ENCODE measurements at places on chromosomes 6 and 20.
A peak's percentile ranks its signal among the peaks of the same experiment; 100 is the strongest.

DNA sequence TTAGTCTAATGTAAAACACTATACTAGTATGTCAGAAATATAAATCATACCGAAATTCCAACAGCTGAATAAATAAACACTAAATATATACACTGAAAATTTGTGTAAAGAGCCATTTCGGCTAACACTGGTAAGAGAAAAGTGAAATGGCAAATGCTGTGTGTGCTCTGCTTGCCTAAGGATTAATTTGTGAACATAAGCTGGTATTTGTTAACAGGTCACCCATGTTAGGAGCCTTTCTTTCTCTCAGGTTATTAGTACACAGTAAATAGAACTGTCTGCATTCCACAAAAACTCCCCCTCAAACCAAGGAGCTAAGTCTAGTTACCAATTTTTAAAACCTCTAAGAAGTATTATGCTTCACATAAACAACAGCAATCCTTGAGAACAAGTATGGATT lies 27.0 kb downstream of the ELOVL5 start:
- DNase-seq, result no peak

DNA sequence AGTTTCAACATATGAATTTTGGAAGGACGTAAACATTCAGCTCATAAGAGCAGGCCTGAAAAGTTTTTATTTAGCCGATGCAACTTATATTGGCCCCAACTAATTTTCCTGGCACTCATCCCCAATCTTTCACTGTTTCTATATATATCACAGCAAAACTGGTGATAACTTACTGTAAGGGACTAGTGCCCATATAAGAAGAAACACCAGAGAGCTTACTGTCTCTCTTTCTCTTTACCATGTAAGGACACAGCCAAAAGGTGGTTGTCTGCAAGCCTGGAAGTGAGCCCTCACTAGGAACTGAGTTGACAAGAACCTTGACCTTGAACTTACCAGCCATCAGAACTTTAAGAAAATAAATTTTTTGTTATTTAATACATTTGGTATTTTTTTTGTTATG lies 807.4 kb upstream of the CITED2 start:
- DNase-seq, result no peak

DNA sequence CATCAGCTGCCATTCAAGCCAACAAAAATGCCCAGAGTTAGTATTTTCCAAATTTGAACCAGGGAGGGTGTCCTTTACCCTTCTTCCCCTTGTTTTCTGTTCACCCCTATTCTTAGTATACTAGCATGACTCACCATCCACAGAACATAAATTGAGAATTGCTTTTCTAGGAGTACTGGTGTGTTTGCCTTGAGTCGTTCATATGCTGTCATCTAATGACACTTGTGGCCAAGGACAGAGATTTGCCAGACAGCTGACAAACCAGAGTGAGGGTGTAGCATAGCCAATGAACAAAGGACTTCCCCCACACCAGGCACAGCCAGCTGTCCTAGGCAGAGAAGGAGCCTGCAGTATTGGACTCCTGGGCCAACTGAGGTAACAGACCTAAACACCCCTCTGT lies 62.2 kb downstream of the FILIP1 start:
- DNase-seq, result no peak

DNA sequence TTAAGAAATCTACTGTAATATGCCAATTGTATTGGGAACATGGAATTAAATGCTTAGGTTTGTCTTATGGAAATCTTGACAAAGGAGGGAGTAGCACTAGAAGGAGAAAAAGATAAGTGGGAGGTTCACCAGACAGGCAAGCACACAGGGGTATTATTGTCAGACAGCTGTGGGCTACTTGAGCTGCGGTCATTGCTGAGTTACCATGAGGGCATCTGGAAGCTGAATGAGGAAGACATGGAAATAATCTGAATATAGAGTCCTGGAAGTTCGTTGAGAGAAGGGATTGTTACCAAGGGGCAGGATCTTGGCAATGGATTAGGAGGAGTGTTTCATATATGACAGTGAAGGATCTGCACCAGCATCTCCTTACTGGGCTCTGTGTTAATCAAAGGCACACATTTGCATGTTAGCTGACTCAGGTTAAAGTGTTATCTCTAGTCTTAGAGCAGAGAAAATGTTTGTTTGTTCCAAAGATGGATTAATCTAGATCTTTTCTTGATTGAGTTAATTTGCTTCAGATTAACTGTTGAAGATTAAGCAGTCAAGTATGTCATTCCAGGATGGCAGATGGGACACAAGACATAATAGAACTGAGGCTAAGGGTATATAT lies 53.0 kb upstream of the SUPT3H start:
- no peak for DNase-seq

GRCh38 chr6:158780988-158781691 lies 38.0 kb downstream of the EZR start:
- DNase-seq, result no peak

DNA sequence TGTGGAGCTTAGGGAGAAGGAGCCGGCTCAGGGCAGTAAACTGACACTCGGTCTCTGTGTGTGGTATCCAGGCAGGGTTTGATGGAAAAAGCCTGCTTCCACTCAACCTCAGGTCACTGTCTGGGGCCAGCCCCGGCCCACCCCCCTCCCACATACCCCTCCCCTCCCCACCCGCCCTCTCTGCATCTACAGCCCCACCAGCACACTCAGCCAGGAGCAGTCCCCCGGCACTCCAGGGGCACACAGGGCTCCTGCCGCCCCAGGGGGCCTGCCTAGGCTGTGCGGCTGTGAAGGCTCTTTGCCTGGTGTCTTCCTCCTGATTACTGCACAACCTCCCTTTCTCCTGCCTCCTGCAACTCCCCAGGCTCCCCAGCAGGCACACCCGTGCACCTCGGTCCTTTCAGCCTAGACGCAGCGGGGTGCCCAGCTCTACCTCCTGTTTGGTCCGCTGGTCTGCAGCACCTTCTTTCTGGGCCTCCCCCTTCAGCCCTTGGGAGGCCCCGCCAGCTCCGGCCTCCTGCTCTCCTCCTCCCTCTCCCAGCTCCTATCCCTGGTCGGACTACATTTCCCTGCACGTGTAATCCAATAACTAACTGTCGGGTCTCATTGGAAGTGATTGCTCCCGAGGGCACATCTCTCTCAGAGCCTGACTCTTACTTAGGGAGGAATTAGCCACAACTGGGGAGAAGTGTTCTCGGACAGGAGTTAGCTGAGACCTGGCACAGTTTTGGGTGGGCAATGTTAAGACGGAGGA lies 1.3 kb upstream of the FOXF2 start:
- DNase-seq, result no peak

DNA sequence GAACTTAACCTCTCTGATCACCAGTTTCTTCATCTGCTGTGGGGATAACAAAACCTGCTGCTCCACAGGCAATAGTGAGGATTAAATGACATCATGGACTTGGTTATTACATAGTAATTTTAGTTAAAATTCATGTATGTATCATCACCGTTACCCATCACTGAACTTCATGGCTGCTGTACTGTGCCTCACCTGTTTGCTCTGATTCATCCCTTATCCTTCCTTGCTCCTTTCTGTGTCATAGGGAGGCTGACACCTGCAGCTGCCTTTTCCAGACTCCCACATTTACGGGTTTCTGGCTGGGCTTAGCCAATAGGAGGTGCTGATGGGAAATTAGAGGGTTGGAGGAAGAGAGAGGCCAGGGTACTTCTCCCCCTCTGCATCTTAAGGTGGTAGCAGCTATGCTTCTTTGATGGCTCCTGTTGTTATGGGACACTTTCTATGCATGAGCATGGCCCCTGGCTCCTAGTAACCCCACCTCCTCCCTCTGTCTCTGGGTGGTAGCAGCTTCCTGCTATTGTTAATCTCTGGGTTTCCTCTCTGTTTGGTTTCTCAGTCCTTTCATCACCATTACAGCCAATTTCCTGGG lies 332.1 kb downstream of the DHX35 start:
- no peak for DNase-seq

GRCh38 chr6:1383729-1384548 lies 5.4 kb upstream of the FOXF2 start:
- DNase-seq, result no peak

DNA sequence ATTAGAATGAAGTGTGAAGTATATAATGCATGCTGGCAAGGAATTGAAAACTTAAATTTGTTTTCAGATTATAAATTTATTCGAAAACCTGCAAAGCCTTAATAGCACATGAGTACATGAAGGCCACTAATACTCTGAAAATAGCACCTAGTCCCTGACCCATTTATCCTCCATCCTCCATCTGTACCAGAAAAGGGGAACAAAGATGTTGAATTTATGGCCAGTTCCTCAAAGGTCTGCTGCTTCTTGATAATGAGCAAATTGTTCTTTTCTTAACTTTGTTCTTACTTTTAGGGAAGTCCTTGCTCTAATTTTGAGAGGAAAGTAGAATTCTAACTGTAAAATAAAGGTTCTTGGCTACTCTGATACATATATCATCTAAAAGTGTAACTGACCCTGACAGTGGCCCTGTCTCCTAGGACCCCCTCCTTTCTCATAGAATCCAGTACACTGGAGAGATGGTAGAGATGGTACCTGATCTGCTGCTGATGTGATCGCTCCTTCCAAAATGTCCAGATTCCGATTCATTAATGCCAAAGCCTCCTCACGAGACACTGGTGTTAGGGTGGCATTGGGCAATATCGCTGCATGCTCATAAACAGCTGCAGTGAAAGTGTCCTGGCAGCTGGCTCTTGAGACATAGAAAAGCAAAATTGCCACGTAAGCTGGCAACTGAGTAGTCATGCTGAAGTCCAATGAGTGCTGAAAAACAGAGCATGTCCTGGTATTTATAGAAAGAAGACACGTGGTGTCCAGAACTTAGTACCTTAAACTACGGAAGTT lies at the start of gene VNN1:
TSS of gene VNN1 (minus strand) at position 704 of the 783 bp plus-strand sequence. CDS start at position 684, 20 bp downstream.
- DNase-seq, result no peak

DNA sequence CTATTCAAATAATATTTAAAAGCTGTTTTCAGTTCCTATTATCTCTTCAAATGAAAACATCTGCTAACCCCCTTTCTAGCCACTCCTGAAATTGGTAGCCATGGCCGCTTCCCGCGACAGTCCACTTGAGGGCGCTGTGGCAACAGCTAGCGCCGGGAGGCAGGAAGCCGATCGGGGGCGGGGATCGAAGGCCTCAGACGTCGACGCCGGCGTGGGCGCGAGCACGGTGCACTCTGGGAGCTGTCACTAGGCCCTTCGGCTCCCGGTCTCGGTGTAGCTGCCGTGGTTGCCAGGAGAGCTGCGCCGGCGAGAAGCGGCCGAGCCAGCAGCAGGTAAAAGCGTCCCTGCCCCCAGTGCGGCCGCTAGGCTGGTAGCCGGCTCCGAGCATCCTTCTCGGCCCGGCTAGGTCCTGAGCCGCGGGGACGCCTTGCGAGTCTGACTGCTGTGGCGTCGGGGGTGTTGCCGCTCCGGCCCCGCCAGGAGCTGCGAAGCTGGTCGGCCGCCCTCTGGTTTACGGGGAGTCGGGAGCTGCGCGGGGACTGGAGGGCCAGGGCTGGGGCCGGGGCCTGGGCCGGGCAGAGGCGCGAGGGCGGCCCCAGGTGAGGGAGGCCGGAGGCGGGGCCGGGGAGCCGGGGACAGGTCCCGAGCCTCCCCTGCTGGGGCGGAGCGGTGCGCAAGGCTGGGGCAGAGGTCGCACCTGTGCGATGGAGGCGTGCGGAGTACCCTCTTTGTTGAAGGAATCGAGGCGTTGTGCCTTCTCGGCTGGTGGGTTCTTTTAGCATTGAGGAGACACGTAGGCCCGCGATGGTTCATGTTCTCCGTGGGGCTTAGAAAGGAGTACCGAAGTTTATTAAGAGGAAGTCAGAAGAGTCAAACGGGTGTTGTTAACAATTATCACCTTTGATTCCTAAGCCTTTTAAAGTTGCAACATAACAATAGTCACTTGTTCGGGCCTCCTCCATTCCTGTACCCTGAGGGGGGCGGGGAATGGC lies at the start of gene DOP1A:
TSS of gene DOP1A (plus strand) at position 224 of the 992 bp plus-strand sequence. CDS start 29,307 bp downstream, outside the sequence.
- peak; percentile 97 for DNase-seq

DNA sequence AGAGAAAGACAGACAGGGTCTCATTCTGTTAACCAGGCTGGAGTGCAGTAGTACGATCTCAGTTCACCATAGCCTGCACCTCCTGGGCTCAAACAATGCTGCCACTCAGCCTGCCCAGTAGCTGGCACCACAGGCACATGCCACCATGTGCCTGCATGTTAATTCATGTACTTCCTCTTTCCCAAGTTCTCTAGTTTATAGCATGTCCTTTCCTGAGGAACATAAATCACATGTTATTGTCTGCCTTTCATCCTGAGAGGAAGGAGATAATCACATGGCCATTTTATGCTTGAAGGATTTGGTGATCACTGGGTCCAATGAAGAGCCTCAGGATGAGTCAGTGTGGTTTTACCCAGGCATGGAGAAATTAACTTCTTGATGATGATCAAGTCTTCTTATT lies 47.9 kb downstream of the COL11A2 start:
- DNase-seq, result no peak

DNA sequence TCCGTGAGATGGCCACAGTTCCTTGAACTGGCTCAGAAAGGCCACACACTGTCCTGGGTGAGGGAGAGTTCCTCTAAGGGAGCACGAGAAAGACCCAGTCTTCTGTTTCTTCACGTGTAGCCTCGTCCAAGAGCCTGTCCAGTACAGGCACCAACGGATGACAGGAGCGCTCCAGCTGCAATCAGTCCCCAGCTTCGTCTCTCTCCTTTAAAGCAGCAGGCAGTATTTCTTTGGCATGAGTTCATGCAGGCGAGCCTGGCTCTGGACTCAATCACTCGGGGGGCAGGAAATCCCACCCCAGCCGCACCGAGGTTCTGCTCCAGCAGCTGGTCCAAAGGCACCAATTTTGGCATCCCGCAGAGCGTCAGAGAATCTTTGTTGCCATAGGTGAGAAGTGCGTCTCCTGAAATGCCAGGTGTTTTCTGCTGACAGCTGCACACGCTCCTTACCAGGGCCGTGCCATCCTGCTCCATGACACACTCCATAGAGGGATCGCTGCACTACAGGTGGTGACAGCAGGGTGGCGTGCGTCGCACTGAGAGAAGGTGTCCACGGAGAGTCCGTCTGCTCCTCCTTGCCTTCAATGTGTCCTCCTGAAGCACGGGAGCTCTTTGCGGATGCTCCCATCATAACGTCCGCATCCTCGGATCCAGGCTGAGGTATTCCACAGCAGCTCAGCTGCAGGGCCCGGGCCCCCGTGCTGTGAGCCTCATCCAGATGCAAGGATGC lies 59.6 kb upstream of the AFDN start:
- no peak for DNase-seq

- DNase-seq, result no peak
Measured at GRCh38 chr6:46380152-46380807, 111.0 kb downstream of the RCAN2 start.

DNA sequence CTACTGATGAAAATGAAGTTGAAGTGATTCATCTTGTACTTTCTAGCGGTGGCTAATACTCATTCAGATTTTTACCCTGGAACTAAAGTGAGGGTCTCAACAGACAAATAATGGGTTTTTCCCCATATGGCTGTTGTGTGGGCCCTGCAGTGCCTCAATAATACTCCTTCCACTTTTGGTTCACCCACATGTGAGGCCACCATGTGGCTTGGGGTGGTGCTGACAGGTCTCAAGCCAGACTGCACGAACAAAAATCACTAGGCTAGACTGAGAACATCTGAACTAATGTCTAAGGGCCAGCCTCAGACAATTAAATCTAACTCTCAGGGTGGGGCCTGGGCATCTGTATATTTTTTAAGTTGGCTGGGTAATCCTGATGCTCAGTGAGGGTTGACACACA lies 7.9 kb upstream of the COL12A1 start:
- DNase-seq, result no peak

- DNase-seq, result no peak
Measured at GRCh38 chr6:116060572-116061283, at the start of gene FRK. TSS of gene FRK (minus strand) at chr6:116060891. CDS start at chr6:116060311, 580 bp downstream.

GRCh38 chr6:110949679-110950285 lies 8.7 kb upstream of the GTF3C6 start:
- DNase-seq, result no peak
